Activated T-helper 9 cell treated with anti-CD3 and anti-CD28 coated beads, Interleukin-2, amount 50 U/mL, for 16 hours (primary cell): ENCODE measurements at places on chromosomes 2 and 18.

GRCh38 chr2:102053096-102053495, 61.3 kb downstream of the IL1R2 start:
- DNase-seq = no peak

DNA sequence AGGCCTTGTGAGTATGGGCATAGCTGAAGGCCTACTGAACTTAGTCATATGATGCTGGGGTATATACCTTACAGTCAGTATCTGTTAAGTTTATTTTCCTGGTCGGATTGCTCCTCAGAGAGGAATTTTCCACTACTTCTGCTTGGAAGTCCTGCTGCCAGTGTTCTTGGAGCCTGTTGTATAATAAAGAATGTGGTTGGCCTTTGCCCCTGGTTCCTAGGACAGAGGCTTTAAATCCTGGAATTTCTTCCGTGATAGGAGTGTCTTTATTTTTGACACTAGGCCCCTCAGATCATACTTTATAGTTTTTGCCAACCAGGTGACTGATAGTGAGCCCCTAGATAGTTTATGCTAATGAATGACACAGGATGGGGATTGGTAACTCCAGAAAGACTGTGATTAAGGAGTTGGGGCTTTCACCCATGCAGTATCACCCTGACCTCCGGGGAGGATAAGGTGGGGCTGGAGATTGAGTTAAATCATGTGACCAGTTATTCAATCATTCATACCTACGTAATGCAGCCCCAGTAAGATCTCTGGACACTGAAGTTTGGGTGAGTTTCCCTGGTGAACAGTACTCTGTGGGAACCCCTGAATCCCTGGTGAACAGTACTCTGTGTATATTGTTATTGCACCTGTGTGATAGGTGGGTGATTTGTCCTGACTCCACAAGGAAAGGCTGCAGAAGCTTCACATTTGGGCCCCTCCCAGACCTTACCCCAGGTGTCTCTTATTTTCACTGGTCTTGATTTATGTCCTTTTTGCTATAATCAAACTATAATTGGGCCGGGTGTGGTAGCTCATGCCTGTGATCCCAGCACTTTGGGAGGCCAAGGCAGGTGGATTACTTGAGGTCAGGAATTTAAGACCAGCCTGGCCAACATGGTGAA, 56.9 kb downstream of the COMMD1 start:
- no peak for DNase-seq

GRCh38 chr18:7987284-7987976, 420.3 kb downstream of the PTPRM start:
- DNase-seq = no peak

DNA sequence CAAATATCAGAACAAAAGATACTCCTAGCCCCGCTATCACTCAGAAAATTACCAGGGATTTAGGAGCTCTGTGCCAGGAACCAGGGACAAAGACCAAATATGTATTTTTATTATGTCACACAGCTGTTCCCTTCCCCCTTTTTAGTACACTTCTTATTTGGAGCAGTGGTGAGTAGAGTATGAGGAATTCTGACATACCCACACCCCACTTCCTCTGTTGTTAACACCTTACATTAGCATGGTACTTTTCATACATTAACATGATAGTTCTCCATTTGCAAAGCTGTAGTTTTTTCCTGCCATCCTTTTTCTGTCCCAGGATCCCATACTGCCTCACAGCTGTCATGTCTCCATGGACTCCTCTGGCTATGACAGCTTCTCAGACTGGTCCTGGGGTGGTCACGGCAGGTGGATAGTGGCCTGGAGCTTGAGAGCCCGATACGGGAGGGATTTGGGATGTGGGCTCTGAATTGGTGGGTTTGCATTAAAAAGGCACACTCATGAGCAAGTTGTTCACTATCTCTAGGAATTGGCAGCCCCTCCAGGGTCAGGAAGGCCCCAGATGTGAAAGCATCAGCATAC, 100.2 kb downstream of the SH3RF3 start:
- DNase-seq = no peak

DNA sequence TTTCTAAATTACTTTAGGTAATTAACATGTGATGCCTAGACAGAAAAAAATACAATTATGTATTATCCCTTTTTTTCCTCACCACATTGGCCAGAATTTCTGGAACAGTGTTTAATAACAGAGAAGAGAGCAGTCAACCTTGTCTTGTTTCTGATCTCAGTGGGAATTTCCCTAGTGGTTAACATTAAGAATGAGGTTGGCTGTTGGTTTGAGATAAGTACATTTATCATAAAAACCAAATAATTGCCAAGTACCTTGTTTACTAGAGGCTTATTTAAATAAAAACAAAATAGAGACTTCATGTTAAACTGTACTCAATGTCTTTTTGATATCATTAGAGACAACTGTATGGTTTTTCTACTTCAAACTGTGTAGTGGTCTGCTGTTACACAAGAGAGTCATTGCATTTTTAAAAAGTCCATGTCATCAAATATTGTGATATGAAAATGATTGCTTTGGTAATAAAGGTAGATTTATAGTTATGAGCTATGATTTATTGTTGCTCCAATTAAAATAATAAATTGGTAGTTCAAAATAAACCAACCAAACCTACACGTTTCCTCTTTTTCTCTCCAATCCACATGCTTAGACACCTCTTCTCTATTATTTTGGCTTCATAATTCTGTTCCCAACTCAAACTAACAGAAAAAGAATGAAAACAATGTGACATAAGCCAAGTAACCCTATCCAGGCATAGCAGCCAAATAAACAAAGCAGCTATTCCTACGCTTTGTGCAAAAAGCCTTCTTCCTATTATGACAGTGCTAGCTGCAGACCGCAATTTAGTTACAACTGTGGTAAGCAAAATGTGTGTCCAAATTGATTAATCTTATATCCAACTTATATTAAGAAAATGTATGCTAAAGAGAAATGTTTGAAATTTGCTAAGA, 20.9 kb upstream of the TANK start:
- no peak for DNase-seq

DNA sequence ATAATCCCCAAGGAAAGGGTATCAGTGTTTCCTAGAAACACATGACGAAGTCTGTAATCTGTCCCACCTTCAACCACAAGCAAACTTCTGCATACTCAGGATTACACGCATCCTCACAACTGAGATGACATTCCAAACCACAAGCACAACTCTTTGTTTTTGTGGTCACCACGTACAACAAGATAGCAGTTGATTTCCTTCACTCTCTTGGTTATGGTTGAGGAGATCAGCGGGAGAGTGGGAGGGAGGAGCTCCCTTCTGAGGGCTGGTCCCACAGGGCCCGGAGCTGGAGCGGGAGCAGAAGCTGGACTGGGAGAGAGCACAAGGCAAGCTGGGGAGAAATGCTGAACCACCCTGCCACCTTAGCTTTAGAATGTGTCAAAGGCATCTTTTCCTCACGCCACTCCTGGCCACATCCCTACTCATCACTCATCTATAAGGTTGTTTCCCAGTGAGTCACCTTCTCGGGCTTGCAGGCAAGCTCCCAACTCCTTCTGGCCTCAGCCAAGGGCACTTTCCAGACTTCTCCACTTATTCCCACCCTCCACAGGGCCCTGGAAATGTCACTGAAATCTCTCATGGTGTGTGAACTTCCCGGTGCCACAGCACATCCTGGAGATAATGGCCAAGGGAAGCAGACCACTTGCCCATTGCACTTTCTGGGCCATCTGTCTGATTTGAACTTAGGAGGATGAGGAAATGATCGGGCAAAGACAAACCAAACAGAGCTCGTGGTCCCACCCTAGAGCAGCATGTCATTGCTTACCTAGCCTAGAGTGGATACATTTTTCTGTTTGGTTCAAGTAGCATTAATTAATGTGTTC, 98.9 kb upstream of the LGALSL start:
- DNase-seq = no peak

- DNase-seq = no peak
These were observed 87.4 kb upstream of the AGAP1 start for GRCh38 chr2:235406430-235406829.

- no peak for DNase-seq
These were observed at the start of gene GALNT5 for GRCh38 chr2:157257312-157258252. TSS of gene GALNT5 (plus strand) at chr2:157257705. CDS start at chr2:157258083, 378 bp downstream.

GRCh38 chr18:36772241-36772723, 56.5 kb downstream of the TPGS2 start:
- no peak for DNase-seq

GRCh38 chr2:46296840-46297545, at the start of gene EPAS1:
TSS of gene EPAS1 (plus strand) at chr2:46297407. CDS start at chr2:46297912, 505 bp downstream.
- peak; percentile 76 for DNase-seq

DNA sequence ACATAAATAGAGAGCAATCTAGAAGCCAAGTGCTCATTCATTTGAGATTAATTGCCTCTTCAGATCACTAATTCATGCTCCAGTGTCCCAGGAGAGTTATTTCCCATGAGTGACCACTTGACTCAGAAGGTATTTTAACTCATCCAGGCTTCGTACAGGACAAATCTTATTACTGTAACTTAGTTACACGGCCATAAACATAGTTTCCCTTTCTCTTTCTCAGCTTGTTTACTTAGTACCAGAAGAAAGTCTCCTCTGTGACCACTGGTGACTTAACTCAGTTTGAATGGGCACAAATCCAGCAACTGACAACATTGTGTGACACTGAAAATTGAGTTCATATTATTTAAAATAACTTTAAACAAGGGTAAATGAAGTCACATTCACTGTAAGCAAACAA, 25.3 kb downstream of the MMADHC start:
- no peak for DNase-seq

- DNase-seq = no peak
These were observed 20.0 kb upstream of the CAVIN2 start for GRCh38 chr2:191866675-191867506.

- no peak for DNase-seq
These were observed 136.2 kb downstream of the PXDN start for GRCh38 chr2:1607971-1608688.

- DNase-seq = no peak
These were observed 2.1 kb upstream of the TANC1 start for GRCh38 chr2:158966312-158966711.
